ENCODE measurements at places on chromosomes 6 and 20.
A peak's percentile ranks its signal among the peaks of the same experiment; 100 is the strongest.

DNA sequence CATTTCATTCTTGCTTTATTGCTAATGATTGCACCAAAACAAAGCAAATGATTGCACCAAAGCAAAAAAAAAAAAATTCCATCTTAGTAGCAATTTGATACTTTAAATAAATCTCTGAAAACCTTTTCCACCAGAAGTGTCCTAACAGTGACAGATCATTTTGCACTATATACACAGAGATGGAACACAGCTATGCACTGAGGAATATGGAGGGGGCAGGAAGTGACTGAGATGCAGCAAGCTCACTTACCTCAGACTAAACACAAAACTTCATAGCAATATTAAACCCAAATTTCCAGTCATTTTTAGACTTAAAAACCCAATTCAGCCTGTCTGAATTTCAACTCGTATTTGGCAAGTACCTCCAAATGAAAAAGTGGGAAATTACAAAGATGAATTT lies 41.2 kb downstream of the HIVEP2 start:
- peak; percentile 52 for ATAC-seq

DNA sequence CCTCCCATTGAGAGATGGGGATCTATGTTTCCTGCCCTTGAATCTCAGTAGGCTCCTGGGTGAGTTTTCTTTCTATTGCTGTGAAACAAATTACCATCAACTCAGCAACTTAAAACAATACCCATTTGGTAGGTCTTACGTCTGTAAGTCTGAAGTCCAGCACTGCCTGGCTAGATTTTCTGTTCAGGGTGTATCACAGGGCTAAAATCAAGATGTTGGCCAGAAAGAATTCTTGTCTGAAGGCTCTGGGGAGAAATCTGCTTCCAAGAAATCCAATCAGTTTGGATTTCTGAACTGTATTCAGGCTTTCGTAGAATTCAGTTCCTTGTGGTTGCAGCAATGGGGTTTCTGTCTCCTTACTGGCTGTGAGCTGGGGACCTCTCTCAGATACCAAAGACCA lies 99.6 kb upstream of the SLC24A3 start:
- ATAC-seq = no peak

GRCh38 chr6:6844530-6844929 lies 256.0 kb downstream of the LY86 start:
- ATAC-seq = no peak

DNA sequence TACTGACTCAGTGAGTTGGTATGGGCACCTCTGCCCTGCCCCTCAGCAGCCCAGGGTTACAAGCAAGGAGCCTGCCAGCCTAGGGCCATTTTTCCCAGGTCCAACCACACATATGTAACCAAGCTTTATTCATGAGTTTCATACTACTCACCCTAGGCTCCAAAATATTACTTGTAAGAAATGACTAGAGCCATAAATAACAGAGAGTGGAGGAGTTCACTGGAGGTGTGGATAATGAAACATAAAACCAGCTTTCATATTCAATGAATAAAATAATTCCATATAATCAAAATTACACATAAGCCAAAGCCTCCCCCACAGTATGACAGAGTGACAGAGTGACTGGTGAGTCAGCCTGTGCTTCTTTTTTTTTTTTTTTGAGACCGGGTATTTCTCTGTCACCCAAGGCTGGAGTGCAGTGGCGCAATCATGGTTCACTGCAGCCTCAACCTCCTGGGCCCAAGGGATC lies 229.8 kb upstream of the SASH1 start:
- ATAC-seq = no peak

GRCh38 chr6:127119102-127120022 lies 891 bp downstream of the RSPO3 start:
- peak; percentile 21 for ATAC-seq

- ATAC-seq = peak; percentile 52
Measured at GRCh38 chr6:1552296-1552761, 57.4 kb upstream of the FOXC1 start.

DNA sequence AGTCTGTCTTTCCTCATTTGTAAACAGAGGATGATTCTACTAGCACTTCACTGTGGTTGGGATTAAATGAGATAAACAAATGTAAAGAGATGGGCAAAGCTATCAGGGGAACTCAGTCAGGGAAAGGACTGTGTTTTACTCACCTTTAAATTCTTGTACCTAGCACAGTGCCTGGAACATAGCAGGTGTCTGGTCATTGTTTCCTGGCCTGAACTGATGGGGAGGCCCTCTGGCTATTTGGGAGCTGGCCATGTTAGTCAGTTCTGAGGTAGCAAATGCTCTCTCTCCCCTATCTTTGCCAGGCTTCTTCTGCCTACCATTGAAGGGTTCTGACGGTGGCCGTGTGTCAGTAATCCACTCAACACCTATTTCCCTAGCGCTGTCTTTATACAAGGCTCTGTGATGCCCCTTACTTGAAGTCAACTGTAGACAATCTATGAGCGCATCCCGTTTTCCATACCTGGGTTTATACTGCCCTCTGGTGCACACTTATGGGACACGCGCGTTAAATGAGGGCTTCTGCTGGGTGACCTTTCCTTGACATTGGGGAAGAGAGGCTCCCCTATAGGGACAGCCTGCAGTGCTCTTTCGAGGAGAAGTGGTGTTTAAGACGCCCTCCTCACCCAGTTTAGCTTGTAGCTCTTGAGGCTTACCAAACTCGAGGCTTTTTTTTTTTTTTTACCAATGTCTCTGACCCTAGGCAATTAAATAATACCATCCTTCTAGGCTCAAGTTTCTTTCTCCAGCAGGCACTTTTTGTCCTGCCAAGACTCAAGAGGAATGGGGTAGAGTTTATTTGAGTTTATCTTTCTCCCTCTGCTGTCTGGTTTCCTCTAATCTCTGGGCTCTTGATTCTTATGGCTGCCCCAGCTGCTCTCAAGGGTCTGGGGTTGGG lies 4.0 kb upstream of the SPATS1 start:
- peak; percentile 93 for ATAC-seq

Measured in SK-N-SH treated with all-trans-retinoic acid at 6 μM for 48 hours (cell line).